Jurkat, Clone E6-1 (cell line): ENCODE measurements at places on chromosomes 6 and 20.

- no peak for DNase-seq
Measured at GRCh38 chr6:1864496-1864895, 254.8 kb downstream of the FOXC1 start.

- DNase-seq, result no peak
Measured at GRCh38 chr6:76397966-76398365, 325.5 kb upstream of the IMPG1 start.

DNA sequence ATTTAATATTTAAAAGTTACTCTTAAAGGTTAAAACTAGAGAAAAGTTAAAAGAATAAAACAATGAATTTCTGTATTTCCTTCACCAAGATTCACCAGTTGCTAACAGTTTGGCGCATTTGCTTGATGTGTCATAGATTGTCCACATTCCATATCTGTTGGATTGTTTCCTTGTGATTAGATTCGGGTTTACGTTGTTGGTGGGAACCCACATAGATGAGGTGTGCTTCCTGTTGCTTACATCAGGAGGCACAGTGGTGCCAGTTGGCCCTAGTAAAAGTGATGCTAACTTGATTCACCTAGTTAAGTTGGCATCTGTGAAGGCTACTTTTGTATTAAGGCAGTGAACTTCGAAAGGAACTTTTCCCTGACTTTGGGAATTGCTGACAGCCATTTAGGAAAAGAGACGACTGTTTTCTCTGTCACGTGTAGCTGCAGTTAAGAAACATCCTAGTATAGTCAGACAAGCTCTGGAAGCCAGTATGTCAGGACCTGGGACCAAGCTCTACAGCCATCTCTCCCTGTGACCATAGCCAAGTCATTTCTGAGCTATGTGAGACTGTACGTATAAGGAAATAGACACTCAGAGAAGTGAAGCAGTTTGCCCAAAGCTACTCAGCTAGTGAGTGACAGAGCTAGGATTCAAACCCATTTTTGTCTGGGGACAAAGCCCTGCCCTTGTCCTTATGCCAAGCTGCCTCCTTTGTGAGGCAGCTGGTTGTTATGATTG is 49.0 kb downstream of the PPARD start:
- DNase-seq, result peak; percentile 36

DNA sequence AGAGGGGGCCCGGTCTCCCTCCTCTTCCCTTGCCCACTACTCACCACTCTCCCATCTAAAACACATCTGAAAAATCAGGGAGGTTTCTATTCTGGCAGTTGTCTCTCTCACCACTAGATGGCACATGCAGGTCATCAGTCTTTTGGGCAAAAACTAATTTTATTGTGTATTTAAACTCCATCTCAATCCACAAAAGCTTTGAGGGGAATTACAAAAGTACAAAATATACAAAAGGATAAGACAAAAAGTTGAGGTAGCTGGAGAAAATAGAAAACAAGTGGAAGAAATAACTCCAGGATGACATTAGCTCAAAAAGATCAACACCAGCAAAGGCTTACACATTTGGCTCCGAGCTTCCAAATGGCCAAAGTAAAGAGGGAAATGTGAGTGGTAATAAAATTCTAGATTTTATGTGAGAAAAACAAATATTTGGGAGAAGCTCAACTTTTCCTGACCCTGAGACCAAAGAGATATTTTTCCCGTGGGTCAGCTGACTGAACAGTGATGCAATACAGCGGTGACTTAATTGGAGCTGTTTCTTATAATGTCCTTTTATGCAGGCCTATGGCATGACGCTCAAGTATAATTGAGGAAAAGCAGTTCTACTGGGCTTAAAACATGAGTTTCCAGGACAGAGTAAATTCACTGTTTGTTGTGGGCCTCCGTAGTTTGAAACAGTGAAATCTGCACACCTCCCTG is 79.8 kb upstream of the CHD6 start:
- DNase-seq, result peak; percentile 27

- no peak for DNase-seq
Measured at GRCh38 chr20:23147964-23148730, 62.0 kb upstream of the CD93 start.

- no peak for DNase-seq
Measured at GRCh38 chr6:149046164-149046821, 271.2 kb upstream of the TAB2 start.

GRCh38 chr6:3725145-3726047 is 26.1 kb downstream of the PXDC1 start:
- no peak for DNase-seq

- DNase-seq, result no peak
Measured at GRCh38 chr20:57400821-57401564, 9.8 kb downstream of the RBM38 start.

DNA sequence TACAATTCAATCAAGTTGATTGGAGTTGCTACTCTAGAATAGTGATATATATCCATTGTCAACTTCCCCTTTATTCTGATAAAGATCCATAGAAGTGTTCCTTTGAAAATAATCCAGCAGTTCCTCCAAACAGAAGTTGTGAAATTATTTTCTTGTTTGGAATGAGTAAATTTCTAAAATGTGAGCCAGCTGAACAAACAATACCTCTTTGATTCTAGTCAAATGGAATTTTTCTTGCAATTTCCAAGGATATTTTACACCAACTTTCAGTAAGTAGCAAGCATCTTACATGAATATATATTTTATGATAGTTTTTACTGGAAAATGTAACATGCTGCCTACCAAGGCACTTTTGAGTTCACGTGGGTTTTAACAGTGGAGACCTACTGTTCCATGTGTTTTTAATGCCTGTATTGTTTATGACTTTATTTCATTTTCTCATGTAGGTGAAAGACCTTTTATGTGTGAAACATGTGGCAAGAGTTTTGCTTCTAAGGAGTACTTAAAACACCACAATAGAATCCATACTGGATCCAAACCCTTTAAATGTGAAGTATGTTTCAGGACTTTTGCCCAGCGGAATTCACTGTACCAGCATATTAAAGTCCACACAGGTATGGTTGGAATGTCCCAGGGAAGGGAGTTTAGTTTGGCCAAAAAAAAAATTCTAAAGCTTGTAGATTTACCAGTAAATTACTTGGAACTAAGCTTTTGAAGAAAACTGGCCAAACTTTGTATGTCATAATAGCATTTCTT is 6.5 kb downstream of the GZF1 start:
- no peak for DNase-seq

- DNase-seq, result no peak
Measured at GRCh38 chr20:6769903-6770785, 2.7 kb downstream of the BMP2 start.

- DNase-seq, result no peak
Measured at GRCh38 chr6:132927713-132928112, 113.3 kb downstream of the RPS12 start.

DNA sequence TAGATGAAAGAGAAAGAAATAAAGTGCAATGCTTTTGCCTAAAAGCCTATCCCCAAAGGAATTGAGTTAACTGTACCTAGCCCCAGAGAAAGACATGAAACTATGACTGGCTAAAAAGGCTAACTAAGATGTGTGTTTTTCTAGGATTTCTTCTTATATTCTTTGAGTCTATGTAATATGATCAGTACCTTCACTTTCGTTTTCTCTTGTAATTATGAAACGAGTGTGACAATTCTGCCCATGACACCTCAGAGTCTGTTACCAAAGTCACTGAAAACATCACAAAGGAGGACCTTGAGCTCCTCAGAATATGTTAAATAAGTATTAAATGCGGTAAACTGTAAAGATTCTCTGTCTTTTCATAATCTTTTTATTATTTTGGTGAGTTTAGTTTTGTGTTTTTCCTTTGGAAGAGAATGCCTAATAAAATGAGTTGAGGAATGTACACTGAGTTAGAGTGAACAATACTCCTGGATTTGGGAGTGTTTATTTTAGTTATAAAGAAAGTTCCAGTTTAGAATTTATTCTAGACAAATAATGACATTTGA is 141.3 kb downstream of the FUT9 start:
- DNase-seq, result no peak

DNA sequence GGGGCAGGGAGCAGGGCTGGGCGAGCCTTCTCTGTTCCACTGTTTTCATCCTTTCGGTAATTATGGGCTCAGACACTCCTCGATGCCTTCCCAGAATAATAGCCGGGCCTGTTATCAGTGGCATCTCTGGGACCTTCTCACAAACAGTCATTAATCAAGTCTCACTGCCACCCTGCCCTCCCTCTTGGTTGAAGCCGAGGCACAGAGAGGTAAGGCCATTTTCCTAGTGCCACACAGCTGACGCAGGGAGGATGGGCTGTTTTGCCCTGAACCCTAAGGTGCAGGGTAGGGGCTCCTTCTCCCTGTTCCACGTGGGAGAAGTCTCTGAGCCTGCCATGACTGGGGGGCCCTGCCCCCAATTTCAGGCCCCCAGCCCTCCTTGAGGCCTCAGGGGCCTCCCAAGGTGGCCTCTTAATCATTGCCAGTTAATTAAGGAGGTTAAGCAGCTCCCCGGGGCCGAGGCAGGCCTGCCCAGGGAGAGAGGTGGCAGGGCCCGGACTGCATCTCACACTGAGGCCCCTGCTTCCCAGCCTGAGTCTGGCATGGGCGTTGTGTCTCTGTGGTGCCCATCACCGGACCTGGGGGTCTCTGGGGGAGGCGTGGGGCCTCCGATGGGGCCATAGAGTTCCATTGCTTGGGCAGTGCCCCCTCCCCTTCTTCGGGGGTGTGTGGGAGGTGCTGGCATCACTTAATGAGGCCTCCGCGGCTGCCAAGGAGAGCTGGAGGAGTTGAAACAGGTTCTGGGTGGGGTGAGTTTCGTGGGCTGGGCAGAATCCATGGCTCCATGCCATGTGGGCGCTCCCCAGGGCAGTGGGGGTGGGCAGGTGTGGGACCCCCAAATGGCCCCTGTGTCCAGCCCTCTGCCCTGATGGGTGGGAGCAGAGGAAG is 42.9 kb downstream of the CEBPB start:
- DNase-seq, result no peak

GRCh38 chr6:25434921-25435320 is 155.7 kb downstream of the CARMIL1 start:
- DNase-seq, result no peak

- no peak for DNase-seq
Measured at GRCh38 chr20:35630636-35631035, 15.0 kb downstream of the SPAG4 start.
